Ureter (tissue), 1 donor: ENCODE measurements at places on chromosomes 6 and 20. TPM values are rescaled to one million over a fixed set of nuclear protein-coding genes. Genes with fewer than 3 reads are reported as not detected.
A peak's percentile ranks its signal among the peaks of the same experiment; 100 is the strongest.

DNA sequence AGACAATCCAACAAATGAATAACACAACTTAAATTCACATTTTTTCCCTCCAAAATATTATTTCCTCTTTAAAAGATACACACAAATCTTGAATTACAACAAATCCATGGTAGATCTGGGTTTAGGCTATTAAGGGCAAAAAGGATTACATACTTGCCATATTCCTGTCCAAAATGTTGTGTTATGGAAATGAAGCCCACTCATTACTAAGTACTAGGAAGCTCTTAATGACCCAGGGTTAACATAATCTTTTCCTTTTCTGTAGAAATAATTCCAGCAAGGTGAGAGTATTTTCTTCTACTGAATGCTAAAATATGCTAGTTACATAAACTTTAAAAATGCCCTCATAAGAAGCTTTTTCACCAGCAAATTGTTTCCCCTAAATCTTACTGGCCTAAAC is 1.6 kb downstream of the SHPRH start:
- no peak for DNase-seq

DNA sequence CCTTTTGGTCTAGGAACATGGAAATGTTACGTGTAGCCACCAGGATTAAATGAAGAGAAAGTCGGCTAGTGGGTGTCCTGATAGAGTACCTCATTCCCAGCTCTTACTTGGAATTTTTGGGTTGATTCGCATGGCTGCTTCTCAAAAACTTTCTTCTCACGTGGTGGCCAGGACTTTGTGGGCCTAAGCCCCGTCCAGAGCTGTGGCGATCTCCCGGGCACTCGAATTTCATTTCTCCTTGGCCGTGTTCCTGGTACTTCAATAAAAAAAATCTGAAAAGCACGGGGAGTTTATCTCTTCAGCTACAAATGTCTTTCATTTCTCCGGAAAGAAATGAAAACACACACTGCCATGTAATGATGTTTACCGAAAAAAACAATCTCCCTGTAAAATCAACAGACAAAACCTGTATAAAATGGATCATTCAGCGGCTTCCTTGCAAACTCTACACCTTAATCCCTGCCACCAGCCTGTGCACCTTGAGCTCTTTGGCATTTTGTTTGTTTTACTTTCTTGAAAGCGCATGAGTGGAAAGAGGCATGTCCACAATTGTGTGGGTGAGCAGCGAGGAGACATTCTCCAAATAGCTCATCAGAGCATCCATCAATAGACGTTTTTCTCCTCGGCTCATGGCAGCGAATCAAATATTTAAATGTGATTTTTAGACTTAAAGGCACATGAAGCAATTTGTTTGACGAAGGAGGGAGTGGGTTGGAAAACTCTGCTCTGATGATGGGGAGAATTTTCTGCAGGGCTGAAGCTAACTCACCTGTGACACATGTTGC is 173.1 kb downstream of the TFAP2C start:
- no peak for DNase-seq

The CNBD2 gene
- total RNA-seq, result 3.8 TPM

GRCh38 chr6:15487262-15487661 is 175.6 kb downstream of the DTNBP1 start:
- DNase-seq, result no peak

DNA sequence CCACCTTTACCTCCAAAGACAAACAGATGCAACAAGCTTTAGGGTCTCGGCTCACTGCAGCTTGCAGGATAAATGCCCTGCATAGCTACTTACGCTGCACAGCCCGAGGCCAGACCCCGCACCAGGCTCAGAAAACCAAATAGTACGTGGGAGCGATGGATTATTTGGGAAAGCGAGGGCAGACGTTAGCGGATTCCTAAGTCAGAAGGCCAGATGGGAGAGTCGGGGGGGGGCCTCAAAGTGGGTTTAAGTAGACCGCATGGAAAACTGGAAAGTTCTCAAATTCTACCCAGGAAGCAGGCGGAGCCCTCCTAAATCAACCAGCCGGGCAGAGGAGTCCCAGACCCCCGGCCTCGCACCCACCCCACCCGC is 382 bp downstream of the SFT2D1 start:
- no peak for DNase-seq

DNA sequence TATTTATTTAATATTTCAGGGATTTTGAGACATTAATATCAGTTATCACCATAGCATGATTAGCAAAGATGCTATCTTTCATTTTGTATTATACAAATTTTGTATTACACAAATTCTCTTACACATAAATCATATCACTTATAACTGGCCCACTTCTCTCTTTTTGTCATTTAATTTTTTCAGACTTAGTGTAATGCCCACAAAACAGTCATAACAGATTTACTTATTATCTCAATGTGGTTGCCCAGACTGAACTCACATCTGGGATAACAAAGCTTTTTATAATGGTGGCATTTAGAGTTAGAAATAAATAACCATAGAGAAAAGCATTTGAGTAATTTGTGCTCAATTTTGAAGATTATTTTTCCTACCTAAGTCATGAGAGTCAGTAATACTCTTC is 148.3 kb downstream of the TFAP2B start:
- DNase-seq, result no peak

- DNase-seq, result no peak
These were observed 431.9 kb upstream of the GJE1 start for GRCh38 chr6:141700819-141701218.

The ENPP5 gene
- 12.5 TPM for total RNA-seq

The PHF1 gene
- total RNA-seq, result 58.8 TPM

GRCh38 chr20:3747471-3747870 is 15.0 kb downstream of the HSPA12B start:
- DNase-seq, result no peak

GRCh38 chr20:47789081-47789763 is 3.9 kb upstream of the SULF2 start:
- no peak for DNase-seq

- DNase-seq, result no peak
These were observed 83.7 kb downstream of the SLC22A3 start for GRCh38 chr6:160431791-160432404.

GRCh38 chr6:57324538-57324937 is 7.1 kb downstream of the PRIM2 start:
- DNase-seq, result no peak

GRCh38 chr6:142952614-142953013 is 7.6 kb upstream of the HIVEP2 start:
- no peak for DNase-seq

DNA sequence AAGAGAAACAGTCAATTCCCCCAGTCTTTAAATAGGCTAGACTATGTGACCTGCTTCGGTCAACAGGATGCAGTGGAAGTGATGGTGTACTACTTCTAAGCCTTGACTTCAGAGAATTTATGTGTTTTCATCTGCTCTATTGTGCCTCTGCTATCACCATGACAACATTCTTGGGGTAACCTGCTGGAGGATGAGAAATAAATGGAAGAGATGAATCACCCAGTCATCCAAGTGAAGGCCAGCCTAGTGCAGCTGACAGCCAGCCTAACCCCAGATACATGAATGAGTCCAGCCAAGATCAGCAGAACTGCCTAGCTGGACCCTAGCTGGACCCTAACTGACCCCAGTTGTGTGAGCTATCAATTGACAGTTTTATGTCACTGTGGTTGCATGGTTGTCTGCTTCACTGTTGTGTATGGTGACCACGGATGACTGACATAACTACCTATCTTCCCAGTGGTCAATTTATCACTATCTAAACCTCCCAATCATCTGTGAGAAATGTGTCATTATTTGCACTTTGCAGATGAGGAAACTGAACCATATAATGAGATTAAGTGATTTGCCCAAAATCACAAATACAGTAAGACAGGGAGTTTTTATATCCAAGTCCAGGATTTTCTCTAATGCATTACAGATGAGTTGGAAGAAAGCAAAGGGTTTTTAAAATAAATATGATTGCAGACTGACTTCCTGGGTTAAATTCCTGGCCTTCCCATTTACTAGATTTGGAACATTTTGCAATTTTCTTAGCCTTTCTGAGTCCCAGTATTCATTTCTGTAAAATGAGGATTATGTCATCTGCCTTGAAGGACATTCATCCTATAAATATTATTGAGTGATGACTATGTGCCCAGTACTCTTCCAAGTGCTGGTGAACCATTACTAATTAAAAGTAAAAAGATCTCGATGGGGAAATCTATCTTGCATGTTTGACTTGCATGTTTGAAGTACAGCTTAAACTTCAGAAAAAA is 136.4 kb upstream of the PLCB4 start:
- no peak for DNase-seq

- no peak for DNase-seq
These were observed 71.6 kb downstream of the BANF2 start for GRCh38 chr20:17771206-17772004.

The GTSF1L gene
- not detected for total RNA-seq

DNA sequence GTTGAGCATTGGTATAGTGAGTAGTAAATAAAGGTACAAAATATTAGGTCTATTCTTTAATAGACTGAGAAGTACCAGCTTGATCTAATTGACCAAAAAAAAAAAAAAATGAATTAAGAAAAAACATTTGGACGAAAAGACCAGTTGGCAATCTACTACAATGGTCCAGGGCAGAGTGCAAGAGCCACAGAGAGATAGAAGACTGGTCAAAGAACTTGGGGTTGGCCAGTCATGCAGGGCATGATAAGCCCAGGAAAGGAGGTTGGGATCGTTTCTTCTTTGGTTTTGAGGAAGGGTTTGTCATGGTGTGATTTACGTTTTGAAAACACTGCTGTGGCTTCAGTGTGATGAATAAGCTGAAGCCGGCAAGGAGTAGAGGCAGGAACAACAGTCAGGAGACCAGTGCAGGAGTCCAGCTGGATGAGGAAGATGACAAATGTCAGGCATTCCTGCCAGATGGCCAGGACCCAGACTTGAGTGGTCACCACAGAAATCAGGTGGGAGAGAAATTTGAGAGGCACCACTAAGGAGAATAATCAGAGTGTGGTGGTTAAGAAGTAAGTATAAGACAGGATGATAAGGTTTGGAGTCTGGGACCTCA is 14.0 kb downstream of the SMLR1 start:
- DNase-seq, result no peak

The RSPO3 gene
- total RNA-seq, result 4.1 TPM

The RSPO4 gene
- not detected for total RNA-seq

DNA sequence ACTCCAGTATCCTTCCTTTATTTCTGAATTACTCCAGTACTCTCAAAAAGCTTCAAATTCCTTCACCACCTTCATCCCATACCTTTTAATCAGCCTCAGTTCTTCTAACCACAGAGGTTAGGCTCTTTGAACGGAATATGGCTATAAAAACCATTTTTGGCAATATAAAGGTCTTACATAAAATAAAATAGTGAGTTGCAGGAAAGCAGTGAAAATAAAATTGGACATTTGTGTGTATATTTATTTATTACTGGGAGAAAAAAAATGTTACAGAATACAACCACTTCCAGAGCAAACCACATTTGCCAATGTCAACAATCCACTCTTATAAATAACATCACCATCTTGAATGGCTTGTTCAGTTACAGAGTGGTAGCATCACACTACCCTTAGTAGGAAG is 7.7 kb downstream of the HDDC2 start:
- no peak for DNase-seq

- DNase-seq, result no peak
These were observed 7.5 kb downstream of the SNAI1 start for GRCh38 chr20:49990271-49990720.

DNA sequence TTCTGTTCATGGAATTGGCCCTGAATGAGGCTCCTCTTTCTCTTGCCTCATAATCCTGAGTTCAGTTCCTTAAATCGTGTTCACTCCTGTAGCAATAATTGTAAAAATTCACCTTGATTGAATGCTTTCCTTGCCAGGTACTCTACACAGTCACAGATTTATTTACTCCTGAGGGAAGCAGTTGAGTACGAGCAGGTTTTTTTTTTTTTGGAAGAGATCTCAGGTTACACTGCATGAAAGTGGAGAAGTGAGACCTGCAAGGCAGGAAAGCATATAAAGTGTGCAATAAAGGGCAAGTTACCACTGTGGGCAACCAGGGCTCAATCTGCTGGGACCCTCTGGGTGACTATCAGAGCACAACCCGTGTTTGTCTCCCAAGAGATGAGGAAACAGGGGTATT is 93.0 kb upstream of the DOK5 start:
- no peak for DNase-seq

The HLA-DPB1 gene
- total RNA-seq, result 82.5 TPM

The FOXF2 gene
- 3.4 TPM for total RNA-seq

- DNase-seq, result no peak
These were observed 6.3 kb downstream of the BCAS1 start for GRCh38 chr20:54063992-54064676.

The BFSP1 gene
- total RNA-seq, result 1.0 TPM

- no peak for DNase-seq
These were observed 187.7 kb downstream of the PDE7B start for GRCh38 chr6:136039185-136039584.

The LRRC73 gene
- total RNA-seq, result 0.57 TPM

DNA sequence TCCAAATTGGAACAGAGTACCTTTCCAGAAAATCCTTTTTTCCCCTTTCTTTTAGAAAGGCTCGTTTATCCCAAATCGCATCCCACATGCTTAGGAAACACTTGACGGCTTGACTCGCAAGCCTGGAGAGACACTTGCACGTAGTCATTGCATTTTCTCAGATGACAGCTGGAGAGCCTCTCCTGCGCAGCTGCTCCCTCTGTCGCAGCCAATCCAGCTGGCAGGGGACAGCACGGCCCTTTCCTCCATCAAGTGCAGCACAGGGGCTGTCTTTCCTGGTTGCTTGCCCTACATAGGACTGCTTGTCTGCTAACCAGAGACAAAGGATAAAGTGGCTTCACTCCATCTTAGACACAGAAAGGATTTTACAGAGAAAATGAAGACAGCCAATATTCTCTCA is 77.6 kb upstream of the RGS17 start:
- DNase-seq, result no peak

The PHACTR3 gene
- total RNA-seq, result 0.60 TPM

The PANK2 gene
- 40.1 TPM for total RNA-seq

GRCh38 chr6:10315034-10315433 is 99.8 kb downstream of the TFAP2A start:
- no peak for DNase-seq

The CAP2 gene
- total RNA-seq, result 20.7 TPM

GRCh38 chr6:69881322-69882151 is 15.2 kb downstream of the COL19A1 start:
- DNase-seq, result no peak

GRCh38 chr6:116772450-116772849 is 6.9 kb upstream of the FAM162B start:
- DNase-seq, result no peak

GRCh38 chr6:19851241-19852089 is 14.3 kb downstream of the ID4 start:
- peak; percentile 54 for DNase-seq

DNA sequence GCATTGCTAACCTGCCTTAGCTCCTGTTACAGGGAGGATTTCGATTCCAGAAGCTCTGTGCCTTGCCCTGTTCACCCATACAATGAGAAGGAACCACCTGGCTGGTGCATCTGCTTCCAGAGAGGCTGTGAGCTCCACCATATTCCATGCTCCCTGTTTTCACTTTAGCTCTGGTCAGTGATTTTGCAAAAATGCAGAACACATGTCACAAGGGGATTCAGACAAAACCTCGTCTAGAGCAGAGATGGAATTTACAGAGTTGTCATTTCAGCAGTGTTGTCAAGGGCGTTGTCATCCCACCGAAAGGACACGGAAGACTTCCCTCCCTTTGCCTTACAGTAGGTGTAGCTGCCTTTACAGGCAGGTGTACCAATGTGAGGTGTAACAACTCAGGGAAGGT is 223.0 kb upstream of the ARID1B start:
- DNase-seq, result no peak

GRCh38 chr6:148455674-148456558 is 113.3 kb downstream of the SASH1 start:
- DNase-seq, result no peak
